Uterine smooth muscle cell (primary cell): ENCODE measurements at places on chromosomes 3 and 15. TPM values are rescaled to one million over a fixed set of nuclear protein-coding genes. Genes with fewer than 3 reads are reported as not detected.

Gene GREM1
- total RNA-seq = 94.3 and 684 TPM in 2 replicates

Gene ZNF501
- total RNA-seq = 7.1 and 8.1 TPM in 2 replicates

Gene ECE2
- under 0.01 TPM in 1 of 2 replicates, not detected in the other for total RNA-seq

Gene MED12L
- total RNA-seq = 0.25 and 0.33 TPM in 2 replicates

Gene GHSR
- 0.12 TPM in 1 of 2 replicates, not detected in the other for total RNA-seq

Gene ADAMTS17
- 0.11 and 0.25 TPM in 2 replicates for total RNA-seq

Gene EBLN2
- total RNA-seq = 5.4 and 7.7 TPM in 2 replicates

Gene GRAMD1C
- 5.9 and 7.6 TPM in 2 replicates for total RNA-seq

Gene GALNT15
- 3.4 and 4.6 TPM in 2 replicates for total RNA-seq

Gene SLC35G2
- 14.2 and 20.5 TPM in 2 replicates for total RNA-seq

Gene TRPM7
- total RNA-seq = 70.8 and 93.0 TPM in 2 replicates

Gene GOLGA8R
- total RNA-seq = 1.9 and 4.6 TPM in 2 replicates

Gene HTD2
- 10.6 and 11.0 TPM in 2 replicates for total RNA-seq

Gene CCNDBP1
- 70.9 and 71.5 TPM in 2 replicates for total RNA-seq

Gene MYL3
- total RNA-seq = not detected in 2 replicates

Gene GOLGA8G
- not detected in 2 replicates for total RNA-seq

Gene GRAMD2A
- total RNA-seq = 0.33 and 0.50 TPM in 2 replicates

Gene SERPINI2
- not detected in 2 replicates for total RNA-seq

Gene CCDC33
- total RNA-seq = 0.12 and 0.22 TPM in 2 replicates

Gene EAF1
- 22.0 and 24.0 TPM in 2 replicates for total RNA-seq

Gene DNAH12
- under 0.01 and 0.12 TPM in 2 replicates for total RNA-seq

Gene AP3B2
- 0.22 and 0.75 TPM in 2 replicates for total RNA-seq

Gene VIPR1
- not detected in 2 replicates for total RNA-seq

Gene TMPRSS7
- total RNA-seq = 0.11 and 0.12 TPM in 2 replicates

Gene SCAANT1
- not detected in 2 replicates for total RNA-seq

Gene CLDN1
- total RNA-seq = 0.25 and 0.55 TPM in 2 replicates

Gene PPP4R2
- total RNA-seq = 68.6 and 75.5 TPM in 2 replicates

Gene SPINK8
- total RNA-seq = not detected in 2 replicates

Gene SLC38A3
- not detected in 2 replicates for total RNA-seq

Gene DAZL
- not detected in 2 replicates for total RNA-seq

Gene MAP3K13
- total RNA-seq = 15.2 and 18.4 TPM in 2 replicates

Gene CDHR4
- total RNA-seq = 0.12 TPM in 1 of 2 replicates, not detected in the other

Gene NDN
- 39.5 and 59.1 TPM in 2 replicates for total RNA-seq

Gene CHST13
- not detected in 2 replicates for total RNA-seq

Gene SLC12A1
- not detected in 2 replicates for total RNA-seq

Gene CFAP100
- total RNA-seq = not detected in 2 replicates

Gene GPR160
- 0.22 and 0.50 TPM in 2 replicates for total RNA-seq

Gene MRPL3
- total RNA-seq = 111 and 164 TPM in 2 replicates

Gene RBPMS2
- under 0.01 TPM in 2 replicates for total RNA-seq

Gene CEP152
- 8.6 and 19.9 TPM in 2 replicates for total RNA-seq

Gene C3orf49
- total RNA-seq = not detected in 2 replicates
